ENCODE measurements at places on chromosomes 5 and 9.
A peak's percentile ranks its signal among the peaks of the same experiment; 100 is the strongest.

- no peak for DNase-seq
These were observed 54.4 kb downstream of the ARSB start for GRCh38 chr5:78930721-78931120.

DNA sequence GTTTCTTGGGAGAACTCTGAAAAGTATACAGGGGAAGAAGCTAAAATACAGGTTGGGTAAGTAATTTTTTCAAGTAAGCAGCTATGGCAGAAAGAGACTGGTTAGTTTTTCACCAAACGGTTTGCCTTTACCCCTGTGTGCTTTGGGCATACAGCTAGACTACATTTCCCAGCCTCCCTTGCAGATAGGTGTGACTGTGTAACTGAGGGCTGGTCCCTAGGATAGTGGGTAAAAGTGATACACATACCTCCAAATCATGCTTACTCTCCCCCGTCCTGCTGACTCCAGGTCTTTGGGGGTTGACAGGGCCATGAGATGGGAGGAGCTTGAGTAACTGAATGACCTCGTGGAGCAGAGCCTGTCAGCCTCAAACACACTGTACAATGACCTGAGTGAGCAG, 208.6 kb upstream of the GDNF start:
- DNase-seq = no peak

DNA sequence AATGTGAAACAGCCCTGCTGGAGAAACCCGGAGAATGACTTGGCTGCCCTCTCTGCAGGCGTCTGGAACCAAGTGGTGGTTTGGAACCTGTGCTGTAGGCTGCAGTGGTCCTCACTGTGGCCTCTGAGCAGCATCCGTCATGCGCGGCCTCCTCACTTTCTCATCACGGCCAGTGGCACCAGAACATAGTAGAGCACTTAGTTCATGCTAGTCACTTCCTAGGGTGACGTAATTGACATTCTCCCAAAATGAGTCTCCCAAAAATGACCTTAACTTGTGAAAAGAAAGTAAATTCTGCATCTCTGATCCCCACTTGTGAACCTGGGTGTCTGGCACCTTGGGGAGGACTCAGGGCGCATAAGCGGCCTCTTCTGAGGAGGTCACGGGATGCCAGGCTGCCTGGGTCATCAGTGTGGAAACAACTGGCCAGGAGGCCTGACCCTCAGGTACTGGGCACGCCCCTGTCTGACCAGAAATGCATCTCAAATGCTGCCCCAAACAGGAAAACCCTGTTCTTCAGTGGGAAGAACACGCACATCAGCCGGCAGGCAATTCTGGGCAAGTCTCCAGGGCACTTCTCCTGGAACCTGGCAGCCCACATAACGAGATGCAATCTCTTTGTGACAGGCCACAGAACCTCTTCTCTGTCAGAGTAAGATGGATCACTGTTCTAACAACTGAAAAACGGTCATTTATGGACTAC, 36.6 kb upstream of the SPTLC1 start:
- no peak for DNase-seq

- DNase-seq = no peak
These were observed 365.9 kb downstream of the NFIB start for GRCh38 chr9:13948037-13948436.

DNA sequence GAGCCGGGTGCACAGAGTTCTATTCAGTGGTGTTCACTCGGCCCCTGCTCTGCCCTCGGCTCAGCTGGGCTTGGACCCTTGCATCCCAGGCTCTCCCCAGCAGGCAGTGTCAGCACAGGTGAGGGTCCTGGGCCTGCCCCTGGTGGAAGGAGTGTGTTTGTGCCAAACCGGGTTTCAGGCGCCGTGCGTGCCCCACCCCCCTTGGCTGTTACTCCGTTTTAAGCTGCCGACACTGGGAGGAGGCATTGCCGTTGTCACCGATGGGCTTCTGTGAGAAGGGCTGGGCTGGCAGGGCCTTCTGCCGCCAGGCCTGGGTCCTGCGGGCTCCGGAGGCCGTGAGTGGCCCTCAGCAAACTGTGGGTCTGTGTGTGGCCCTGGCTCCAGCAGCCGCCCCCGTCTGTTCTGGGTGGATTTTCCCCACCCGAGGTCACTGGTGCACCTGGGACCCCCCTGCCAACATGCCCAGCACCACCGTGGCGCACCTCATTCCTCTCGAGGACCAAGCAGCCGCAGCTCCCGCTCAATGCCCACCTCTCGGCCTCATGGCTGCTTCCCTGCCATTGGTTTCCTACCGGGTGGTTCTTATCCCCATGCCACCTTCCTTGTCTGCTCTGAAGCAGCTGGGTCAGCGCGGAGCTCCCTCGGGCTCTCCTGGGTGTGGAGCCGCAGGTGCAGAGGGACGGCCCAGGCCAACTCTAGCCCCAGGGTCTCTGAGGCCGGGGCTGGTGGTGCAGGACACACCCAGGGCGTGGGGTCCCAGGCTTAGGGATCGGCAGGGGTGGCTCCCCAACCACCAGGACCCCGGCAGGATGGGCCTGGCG, 44.3 kb upstream of the EXOC3 start:
- DNase-seq = no peak

DNA sequence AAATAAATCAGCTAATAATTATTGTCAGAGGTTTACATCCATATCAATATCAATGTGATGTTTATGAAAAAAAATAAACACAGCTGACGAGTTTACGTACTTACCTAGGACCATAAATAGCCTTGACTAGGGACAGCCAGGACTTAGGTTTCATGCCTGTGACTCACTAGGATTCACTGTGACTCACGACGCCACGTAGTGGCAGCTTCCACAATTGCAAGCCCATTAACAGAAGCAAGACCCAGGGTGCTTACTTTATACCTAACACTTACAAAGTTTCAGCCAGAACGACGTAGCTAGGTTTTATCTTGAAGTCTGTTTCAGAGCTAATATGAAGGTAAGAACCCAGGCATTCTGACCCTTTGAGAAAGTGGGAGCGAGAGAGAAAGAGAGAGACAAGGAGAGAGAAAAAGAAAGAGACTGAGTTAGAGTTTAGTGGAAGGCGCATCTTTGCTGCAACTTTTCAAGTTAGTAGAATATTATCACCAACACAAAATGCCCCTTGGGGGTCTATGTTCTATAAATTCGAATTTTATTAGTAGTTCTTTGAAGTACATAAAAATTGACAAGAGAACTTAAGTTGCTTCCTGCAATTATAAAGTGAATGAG, 191.2 kb downstream of the GNA14 start:
- peak; percentile 77 for DNase-seq

- no peak for DNase-seq
These were observed 75.1 kb downstream of the PSAT1 start for GRCh38 chr9:78371981-78372380.

GRCh38 chr9:81132318-81132717, 557.0 kb downstream of the TLE1 start:
- DNase-seq = no peak

- no peak for DNase-seq
These were observed 97.6 kb upstream of the SEMA6A start for GRCh38 chr5:116672203-116672602.

DNA sequence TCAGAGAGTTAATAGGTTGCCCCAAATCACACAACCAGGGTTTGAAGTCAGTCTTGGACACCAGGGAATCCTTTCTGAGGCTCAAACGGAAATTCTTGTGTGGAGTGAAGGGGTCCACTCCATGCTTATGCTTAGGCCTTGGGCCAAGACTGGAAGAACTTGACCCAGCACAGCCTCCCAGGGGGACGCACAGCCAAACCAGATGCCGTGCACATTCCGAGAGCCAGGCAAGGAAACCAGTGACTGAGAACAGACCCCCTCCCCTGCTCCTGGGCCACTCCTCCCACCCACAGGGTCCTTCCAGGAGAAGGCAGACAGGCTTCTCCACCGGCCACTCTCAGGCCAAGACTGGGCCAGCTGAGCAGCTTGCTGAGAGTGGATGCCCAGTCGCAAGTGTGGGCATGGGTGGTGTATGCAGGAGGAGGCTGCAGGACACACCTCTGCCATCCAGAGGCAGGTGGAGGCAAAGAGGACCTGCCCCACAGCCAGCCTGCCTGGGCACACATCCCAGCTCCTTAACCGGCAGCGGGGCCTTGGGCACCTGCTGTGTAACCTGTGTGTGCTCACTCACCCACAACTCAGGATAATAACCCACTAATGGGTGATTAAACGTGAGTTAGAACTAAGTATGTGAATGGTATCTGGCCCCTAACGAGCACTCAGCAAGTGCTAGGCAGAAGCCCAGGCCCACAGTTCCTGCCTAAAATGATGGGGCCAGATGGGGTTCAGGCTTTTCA, 38.0 kb downstream of the NIPAL4 start:
- no peak for DNase-seq

DNA sequence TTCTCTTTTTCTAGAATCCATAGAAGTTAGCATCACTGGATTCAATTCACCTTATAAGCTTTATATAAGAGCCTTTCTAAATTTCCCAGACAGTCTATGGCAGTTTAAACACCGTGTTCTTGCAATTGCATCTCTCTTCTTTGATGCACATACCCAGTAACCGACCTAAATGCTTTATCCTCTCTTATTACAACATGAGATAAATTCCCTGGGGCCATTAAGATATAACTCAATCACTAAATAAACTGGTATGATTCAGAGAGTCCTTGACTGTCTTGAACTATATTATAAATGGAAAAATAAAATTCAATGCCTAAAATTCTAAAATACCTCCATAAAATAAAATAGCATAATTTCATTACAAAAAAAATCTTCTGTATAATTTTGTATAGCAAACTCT, 98.1 kb downstream of the DIRAS2 start:
- no peak for DNase-seq

- DNase-seq = no peak
These were observed 214.5 kb downstream of the SEMA5A start for GRCh38 chr5:9331372-9331771.

- no peak for DNase-seq
These were observed 72.2 kb upstream of the EPB41L4A start for GRCh38 chr5:112491257-112491656.

Data from Panc1 (cell line).